ENCODE measurements at places on chromosomes 4 and X.

GRCh38 chr4:35167385-35167784 is 1076.9 kb downstream of the ARAP2 start:
- DNase-seq = no peak

DNA sequence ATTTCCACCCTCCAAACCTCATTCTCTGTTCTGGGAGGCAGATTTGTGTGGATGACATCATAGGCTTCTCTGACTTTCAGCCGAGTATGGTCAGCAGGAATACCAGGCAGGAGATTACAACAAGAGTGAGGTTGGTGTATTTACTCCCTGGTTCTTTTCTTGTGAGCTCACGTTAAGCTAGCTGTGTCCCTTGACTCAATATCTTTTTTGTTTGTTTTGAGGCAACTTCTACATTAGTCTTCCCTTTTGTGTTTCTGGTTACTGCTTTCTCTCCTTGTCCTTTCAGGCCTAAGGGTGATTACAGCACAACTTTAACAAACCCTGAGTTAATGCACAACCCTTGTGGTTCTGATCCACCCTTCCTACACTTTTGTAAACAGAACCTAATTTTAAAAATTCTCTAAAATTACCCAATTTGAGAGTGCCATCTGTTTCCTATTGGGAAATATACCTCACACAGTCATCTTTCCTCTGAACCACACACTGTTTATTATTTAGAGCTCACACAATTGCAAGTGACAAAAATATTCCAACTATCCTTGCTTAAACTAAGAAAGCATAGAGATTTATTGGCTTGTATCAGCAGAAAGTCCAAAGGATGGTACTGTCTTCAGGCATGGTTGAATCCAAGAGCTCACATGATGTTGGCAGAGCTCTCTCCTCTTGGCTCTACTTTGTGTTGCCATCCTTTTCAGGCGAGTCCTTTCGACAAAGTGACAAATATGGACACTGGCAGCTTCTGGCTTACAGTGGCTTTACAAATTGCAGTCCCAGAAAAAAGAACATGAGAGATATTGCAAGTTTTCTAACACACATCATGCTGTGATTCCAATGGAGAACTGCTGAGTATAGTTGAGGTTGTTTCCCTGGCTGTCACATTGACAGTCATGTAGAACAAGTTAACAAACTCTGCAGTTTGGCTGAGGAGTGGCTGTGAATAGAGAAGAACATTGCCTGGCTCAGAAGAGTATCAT is 150.5 kb upstream of the DDIT4L start:
- no peak for DNase-seq

DNA sequence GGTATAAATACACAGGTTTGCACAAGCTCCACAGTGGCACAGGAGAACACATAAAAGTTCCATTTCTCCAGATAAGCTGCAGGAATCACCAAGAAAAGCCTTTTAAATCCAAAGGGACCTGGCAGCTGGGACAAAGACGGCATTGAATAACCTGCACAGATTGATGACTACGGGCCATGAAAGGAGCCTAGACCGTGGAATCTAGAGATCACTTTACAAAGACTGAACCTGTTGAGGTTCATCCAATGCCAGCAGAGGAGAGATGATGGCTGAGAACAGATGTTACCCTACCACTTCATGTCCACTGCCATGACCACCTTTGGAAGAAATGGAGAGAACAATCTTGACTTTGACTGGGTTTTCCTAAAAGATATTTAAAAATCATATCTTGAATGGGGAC is 88.7 kb downstream of the PRSS12 start:
- DNase-seq = no peak

DNA sequence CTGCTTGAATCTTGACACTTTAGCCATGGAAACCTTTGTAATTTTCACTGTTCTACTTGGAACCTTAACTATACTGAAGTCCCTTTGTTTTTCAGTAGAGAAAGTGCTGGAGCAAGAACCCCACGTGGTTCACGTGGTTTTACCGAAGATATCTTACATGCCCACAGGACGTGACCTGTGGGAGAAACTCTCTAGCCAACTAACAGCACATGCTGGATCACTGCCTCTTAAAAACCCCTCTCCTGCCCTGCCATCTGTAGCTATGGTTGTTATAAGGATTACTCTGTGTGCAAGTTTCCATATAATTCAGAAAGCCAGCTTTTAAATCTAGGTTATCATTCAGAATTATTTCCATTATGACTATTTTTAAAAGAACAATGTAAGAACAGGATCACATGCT is 30.2 kb downstream of the SPANXD start:
- DNase-seq = no peak

GRCh38 chrX:76279007-76279406 is 106.1 kb downstream of the PBDC1 start:
- peak; percentile 11 for DNase-seq

- DNase-seq = no peak
Observed at GRCh38 chrX:2767631-2768455, 16.0 kb downstream of the XG start.

- DNase-seq = no peak
Observed at GRCh38 chrX:130184857-130185256, 13.1 kb downstream of the RAB33A start.

DNA sequence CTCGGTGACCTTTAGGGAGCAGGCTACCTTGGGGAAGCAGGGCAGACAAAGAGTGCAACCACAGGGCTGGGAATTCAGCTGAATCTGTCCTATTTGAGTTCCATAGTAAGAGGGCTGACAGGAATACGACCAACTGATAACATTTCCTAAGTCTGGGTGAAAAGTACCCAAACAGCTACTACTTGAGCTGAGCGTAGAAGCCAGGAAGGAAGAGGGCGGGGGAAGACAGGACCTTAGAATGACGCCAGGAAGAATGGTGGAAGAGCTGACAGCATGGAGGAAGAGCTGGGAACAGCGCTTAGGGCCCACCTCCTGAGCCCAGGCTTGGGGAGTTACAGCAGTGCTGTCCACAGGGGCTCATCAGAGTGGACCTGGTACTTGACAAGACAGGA is 14.4 kb downstream of the MECP2 start:
- DNase-seq = no peak

DNA sequence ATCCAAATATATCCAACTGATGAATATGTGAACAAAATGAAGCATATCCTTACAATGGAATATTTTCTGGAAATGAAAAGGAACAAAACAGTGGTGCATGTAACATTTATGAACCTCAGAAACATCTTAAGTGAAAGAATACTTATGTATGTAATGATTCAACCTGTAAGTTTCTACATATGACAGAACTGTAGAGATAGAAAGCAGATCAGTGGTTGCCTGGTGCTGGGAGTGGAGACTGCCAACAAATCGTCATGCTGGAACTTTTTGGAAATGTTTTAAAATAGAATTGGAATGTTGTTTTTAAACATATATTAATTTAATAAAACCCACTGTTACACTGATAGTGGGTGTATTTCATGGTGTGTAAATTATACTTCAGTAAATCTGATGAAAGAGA is 667.5 kb downstream of the RAPGEF2 start:
- DNase-seq = no peak

- DNase-seq = no peak
Observed at GRCh38 chrX:121579016-121579760, 531.8 kb downstream of the GLUD2 start.

- no peak for DNase-seq
Observed at GRCh38 chr4:101420661-101421060, 73.3 kb upstream of the PPP3CA start.

GRCh38 chr4:16508968-16509367 is 282.7 kb upstream of the TAPT1 start:
- no peak for DNase-seq

GRCh38 chr4:15836362-15836761 is 58.2 kb downstream of the CD38 start:
- DNase-seq = no peak

GRCh38 chr4:38939165-38939564 is 71.6 kb downstream of the FAM114A1 start:
- no peak for DNase-seq

DNA sequence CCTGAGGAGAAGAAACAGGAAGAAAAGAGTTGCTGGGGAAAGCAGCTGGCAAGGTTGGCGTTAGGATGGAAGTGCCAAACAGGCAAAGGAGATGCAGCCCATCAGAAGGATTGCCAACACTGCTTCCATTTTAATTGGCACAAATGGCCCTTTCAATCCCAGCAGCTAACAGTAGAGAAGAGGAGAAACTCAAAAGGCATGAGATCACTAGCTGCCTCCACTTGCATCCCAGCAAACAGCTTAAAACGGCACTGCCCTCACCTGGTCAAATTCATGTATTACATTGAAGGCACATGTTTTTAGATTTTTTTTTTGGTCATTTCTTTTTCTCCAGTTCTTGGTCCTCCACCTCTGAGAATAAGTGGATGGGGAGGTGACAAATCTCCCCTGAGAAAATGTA is 14.9 kb upstream of the LOC101059915 start:
- peak; percentile 39 for DNase-seq

GRCh38 chrX:12881914-12882313 is 15.0 kb downstream of the TLR7 start:
- DNase-seq = no peak

DNA sequence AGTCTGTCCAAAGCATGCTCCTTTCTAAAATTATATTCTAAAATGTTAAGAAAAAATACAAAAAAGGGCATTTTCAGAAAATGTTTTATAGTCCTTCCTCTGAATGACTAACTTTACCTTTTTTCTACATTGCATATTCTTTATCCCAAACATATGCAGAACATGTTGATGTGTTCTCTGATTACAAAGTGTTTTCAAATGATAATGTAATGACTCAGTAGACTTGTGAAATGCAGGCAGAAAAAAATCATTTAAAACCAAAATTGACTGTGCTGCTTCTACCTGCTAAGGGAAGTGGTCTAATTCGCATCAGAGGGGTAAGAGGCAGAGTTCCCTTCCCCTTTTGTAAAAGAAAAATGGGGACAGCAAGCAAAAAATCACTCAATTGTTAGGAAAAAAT is 22.7 kb upstream of the YTHDC1 start:
- no peak for DNase-seq

All from stimulated activated CD4-positive, alpha-beta T cell treated with anti-CD3 and anti-CD28 coated beads, Interleukin-12 subunit alpha, Interleukin-12 subunit beta, amount 100 ng/mL, for 24 hours (primary cell).